HFF-Myc (cell line): ENCODE measurements at places on chromosomes 6 and 20.

DNA sequence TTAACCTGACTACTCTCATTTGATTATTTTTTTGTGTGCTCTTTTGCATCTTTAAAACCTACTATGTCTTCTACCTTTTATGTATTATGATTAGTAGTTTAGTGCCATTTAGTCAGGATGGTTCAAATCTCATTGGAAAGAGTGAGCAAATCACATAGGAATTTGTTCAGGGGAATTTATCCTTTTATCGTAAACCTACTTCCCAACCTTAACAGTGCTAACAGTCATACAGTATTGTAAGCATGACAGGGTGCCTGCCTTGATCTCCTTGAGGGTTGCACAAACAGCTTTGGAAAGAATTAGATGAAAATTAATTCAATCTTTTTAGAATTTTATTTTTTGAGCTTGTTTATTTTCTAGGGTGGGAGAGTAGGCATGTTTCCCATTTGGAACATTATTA is 18.3 kb downstream of the RNF8 start:
- no peak for DNase-seq

DNA sequence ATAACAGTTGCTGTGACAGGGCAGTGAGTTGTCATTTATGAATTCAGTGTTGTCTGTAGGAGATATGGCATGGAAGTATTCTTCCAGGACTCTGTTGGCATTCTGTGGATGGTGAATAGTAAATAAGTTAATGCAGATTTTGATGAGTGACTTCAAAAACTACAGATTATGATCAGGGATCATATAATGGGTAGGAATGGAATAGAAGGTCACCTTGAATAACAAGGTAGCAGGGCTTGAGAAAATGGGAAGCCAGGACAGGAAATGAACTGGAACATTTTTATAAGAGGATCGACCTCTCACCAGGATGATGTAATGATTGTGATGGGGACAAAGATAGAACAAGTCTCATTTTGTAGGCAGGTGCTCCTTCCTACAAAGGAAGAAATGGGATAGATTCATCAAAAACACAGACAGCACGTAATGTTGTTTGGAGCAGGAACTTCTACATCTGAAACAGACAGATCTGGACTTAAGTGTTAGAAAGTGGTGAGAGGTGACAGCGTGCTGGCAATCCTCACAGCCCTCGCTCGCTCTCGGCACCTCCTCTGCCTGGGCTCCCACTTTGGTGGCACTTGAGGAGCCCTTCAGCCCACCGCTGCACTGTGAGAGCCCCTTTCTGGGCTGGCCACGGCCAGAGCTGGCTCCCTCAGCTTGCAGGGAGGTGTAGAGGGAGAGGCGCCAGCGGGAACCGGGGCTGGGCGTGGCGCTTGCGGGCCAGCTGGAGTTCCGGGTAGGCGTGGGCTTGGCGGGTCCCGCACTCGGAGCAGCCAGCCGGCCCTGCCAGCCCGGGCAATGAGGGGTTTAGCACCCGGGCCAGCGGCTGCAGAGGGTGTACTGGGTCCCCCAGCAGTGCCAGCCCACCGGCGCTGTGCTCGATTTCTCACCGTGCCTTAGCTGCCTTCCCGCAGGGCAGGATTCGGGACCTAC is 30.8 kb upstream of the SSR1 start:
- no peak for DNase-seq

DNA sequence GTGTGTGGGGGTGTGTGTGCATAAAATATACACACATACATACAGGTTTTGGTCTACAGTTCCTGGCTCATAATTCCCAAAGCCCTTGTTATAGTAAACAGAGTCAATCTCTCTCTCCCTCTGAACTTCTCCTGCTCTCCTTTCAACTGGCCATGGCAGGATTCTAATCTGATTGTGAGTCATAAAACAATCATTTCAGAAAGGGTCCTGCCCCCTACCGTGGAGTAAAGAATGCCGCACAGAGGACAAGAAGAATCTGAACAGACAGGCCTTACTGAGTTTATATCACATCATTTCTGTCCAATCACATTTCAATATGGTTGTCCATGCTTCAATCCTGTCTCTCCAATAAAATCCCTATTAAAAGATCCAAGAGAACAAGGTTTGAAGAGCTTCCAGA is 416.9 kb downstream of the FRK start:
- no peak for DNase-seq

DNA sequence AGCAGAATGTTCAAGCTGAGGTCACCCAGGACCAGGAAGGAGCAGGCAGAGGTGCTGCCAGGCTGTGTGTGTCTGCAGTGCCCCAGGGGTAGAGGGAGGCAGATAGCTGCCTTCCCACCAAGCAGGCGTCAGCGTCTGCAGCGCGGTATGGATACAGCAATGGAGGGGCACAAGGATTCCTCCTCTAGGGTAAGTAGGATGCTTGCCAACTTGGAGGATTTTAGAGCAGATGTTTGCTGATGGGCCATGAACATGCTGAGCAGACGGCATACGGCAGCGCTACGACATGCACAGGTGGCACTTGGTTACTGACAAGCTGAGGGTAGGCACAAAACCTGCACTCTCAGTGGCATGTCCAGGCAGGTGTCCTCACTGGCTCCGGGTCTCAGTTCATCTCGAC is 48.1 kb downstream of the PSMG4 start:
- DNase-seq: no peak

DNA sequence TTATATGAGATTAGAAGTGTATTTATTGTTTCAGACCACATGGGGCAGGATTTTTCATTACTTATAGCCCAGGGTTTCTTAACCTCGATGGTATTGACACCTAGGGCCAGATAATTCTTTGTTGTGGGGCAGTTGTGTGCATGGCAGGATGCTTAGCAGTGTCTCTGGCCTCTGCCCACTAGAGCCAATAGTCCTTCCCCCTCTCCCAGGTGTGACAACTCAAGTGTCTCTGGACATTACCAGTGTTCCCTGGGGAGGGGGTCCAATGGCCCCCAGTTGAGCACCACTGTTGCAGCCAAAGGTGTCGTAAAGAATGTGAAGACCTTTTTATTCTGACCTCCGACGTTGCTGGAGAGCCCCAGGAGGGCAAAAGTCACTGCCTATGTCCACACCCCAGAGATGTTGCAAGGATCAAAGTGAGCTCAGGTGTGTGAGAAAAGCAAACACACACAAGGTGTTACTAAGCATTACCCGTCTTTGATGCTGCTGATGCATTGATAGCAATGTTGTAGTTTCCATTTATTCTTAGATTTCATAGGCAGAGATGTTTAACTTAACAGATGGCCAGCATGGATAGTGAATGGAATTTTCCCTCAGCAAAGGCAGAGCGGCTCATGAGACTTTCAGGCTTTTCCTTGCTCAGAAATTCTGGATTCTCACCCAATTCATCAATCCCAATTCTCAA is 22.2 kb downstream of the BANF2 start:
- no peak for DNase-seq

DNA sequence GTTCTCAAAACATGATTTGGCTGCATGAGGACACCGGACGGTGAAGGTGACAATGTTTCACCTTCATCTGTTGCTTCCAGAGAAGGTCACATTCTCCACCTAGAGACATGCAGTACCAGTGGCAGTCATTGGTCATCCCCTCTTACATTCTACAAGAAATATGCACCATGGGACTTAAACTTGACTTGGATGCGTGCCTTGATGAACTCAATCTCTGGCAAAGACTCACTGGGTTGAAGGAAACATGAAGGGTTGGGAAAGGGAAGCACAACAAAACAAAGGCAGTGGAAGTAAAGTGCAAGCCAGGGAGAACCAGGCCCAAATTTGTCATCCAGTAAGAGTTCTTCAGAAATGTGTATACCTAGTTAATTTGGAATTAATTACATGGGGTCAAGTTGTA is 39.4 kb upstream of the ARMH2 start:
- DNase-seq: no peak

- DNase-seq: no peak
Measured at GRCh38 chr6:150183966-150184365, 41.1 kb downstream of the PPP1R14C start.

DNA sequence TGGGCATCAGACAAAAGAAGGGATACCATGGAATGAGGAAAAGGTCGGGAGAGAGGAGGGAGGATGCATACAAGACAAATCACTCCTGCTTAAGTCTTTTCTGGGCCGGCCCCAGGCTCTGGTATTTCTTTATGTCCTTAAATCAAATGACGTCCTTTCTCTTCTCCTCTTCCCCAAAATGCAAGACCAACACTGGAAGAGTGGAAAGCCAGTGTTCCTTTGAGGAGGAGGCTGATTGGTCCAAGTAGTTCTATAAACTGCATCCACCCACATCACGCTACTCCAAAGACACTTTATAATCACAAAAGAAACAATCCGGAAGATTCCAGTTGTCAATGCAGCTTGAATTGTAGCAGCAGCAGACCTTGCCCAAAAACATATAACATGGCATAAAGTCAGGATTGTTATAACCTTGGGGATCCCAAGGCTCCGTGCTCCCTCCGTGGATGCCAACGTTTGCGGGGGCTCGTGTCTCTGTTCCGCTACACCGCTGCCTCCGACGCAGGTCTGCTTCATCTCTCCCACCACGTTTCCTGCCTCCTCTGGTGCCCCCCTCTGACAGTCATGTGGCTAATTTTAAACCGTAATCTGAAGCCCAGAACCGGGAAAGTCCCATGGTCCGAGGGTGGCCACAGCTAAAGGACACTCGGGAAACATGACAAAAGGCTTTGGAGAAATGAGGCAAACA is 47.1 kb downstream of the MCUR1 start:
- no peak for DNase-seq

GRCh38 chr6:20906945-20907344 is 372.7 kb downstream of the CDKAL1 start:
- DNase-seq: no peak

GRCh38 chr6:68042339-68043121 is 592.6 kb upstream of the ADGRB3 start:
- no peak for DNase-seq

DNA sequence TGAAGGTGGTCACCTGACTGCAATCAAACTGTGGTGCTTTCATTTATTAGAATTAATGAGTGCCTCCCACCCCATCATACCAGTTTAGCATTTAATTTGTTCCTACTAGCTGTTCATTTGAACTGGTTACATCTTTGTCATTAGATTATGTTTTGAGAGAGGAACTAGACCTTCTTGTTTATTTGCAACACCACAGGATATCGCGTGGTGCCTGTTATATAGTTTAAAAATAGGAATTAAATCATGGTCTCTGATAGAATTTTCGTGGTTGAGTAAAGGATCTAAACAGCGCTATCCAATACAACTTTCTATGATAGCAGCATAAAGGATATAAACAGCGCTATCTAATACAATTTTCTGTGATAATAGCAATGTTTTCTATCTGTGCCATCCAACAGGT is 2.8 kb downstream of the RPRD1B start:
- no peak for DNase-seq

DNA sequence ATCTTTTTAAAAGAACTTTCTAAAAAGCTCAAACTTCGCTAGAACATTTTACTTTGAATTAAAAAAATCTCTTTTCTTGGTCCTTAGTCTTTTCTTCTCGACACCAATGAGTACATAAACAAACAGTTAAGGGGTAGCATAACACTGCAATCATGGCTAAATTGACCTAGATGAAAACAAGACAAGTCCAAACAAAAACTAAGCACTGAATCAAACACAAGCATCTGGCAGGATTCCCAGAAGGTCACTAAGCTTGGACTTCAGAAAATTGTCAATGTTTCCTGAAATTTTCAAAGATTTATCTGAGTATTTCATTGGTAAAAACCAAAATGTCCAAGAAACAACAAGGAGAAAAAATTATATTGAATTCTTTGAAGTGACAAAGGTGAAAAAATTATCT is 5.0 kb downstream of the COL21A1 start:
- DNase-seq: no peak

DNA sequence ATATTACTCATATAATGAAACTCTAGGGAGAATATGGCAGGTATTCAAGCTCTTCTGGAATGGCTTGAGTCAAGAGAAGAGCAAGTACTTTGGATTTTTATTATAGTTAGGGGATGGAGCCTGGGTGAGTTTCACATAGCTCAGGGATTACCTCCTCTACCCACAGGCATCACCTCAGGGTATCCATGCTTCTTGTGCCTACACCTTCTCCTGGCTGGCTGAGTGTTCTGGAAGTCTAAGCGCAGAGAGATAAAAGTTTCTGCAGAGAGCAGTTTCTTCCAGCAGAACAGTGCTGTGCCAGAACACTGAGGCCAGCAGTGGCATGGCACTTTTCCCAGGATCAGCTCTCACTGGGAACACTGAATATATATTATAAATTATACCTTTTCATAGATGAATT is 199.7 kb upstream of the KCNQ5 start:
- no peak for DNase-seq

DNA sequence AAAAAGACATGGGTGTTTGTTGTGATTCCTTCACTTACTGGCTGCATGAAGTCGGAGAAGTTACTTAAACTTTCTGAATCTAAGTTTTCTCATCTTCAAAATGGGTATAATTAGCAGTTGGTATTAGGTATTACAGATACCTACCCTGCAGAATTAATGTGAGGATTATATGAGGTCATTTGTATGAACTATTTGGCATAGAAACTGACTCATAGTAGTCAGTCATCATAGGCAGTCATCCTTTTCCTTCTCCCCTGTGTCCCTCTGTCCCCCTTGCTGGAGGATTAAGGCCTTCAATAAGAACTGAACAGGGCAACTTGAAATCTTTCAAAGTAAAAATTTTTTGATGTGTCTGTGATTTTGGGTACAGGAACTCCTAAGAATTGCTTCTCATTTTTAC is 26.3 kb downstream of the RALGAPB start:
- DNase-seq: no peak

DNA sequence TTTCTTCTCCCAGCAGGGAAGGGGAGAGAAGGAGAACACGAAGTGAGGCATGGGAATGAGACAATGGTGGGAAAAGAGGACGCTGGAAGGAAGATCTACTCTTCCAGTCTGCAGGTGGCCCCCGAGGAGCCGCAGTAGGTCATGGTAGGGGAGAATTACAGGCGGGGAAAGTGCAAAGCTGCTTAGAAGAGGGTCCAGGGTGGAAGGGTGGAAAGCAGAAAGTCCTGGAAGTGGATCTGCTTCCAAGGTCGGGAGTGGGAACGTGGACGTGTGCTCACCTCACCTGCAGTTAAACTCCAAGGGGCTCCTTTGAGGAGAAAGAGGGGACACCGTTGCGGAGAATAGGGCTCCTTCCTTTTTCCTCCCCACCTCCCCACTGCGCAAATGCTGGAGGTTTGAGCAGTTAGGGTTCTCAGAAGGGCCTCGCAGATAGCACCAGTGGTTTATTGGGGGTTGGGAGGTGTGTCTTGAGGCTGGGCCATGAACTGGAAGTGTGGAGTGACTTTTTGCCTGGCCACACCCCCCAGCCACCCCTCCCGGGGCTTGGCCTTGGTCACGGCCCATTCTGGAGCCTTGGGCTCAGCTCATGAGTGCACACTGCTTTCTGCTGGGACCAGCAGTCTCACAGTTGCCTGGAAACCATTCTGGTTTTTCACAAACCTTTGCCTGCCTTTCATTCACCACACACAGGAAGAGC is 100.4 kb upstream of the MLN start:
- no peak for DNase-seq
